ENCODE measurements at places on chromosomes 5 and 9.

- no peak for DNase-seq
These were observed 14.7 kb upstream of the GARNL3 start for GRCh38 chr9:127249877-127250276.

GRCh38 chr9:135884328-135885035 is 22.9 kb downstream of the CAMSAP1 start:
- DNase-seq = no peak

DNA sequence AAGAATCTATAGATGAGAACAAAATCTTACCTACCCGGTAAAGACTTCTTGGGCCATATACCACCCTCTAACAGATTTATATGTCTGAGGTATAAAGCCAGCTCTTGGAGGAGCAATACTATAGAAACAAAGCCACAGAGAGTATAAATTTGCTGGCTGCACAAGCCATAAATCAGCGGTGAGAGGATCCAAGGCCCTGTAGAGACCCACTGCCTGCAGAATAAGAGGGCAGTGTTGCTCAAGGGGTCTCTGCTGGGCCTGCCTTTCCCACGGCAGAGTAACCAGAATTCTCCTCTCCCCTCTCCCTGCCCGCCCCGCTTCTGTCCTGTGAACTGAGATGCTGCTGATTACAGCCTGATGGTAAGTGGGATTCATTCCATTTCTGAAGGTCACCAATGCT is 89.2 kb downstream of the NDFIP1 start:
- no peak for DNase-seq

DNA sequence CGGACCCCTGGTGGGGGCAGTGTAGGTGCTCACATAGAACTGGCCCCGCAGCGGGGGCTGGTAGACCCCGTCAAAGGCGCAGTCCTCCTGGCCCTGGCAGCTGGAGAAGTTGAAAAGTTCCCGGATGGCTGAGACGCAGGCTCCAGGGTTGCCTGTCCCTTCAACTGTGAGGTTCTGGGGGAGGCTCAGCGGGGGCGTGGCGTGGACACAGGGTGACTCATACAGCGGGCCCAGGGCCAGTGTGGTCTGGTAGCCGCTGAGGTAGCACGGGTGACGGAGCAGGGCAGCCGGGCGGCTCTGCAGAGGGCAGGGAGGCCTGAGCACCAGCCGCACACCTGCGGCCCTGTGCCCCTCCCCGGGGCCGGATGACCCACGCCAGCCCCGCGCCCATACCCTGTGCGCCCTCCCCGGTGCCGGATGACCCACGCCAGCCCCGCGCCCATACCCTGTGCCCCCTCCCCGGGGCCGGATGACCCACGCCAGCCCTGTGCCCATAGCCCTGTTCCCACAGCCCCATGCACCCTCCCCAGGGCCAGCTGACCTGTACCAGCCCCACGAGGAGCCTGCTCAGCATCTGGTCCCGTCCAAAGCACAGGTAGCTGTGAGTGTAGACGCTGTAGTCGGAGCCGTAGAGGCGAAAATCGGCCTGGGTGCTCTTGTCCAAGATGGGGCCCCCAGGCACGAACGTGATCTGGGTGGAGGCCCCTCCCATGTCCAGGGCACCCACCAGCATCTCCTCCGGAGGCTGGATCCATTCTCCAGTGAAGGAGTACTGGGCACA is 5.0 kb downstream of the ENTPD8 start:
- no peak for DNase-seq

DNA sequence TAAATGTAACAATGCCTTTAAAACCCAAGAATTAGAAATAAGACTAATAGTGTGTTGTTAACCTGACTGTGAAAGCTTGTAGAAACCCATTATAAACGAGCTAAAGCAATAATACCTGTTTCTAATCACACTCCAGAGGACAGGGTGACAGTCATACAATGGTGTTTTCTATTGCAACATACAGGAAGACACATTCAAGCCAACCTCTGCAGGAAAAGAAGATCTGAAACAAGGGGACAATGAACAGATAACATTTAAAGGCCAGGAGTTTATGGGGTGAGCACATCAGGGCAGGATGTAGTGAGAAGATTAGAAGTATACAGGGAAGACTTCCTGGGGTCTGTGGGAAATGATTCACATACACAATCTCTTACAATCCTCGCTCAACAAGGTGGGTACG is 13.8 kb downstream of the BARHL1 start:
- DNase-seq = no peak

DNA sequence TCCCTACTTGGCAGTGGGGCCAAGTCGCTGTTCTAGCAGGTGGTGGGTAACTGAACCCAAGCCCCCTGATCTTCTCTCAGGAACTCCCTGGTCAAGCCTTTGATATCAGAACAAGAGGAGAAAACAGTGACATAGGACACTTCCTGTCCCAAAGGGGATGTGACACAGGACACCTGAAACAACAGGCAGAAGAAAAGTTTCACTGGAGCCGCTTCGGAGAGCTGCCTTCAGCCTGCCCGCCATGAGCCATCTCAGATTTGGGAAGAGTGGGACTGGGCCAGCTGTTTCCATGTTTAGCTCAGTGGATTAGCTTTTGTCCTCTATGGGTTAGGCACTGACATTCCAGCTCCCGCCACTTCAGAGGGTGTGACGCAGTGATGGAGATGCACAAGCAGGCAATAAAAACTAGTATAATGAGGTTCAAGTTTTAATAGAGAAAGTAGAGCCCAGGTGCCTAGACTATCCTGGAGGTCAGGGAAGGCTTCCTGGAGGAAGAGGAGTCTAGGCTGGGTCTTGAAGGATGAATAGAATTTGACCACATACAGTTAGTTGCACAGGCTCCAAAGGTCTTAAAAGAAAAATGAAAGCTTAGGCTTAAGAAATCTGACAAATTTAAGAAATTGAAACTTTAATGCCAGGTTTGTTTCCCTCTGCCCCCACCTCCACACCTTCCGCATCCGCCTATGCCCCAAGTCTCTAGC is 104.1 kb upstream of the SPRY4 start:
- no peak for DNase-seq

DNA sequence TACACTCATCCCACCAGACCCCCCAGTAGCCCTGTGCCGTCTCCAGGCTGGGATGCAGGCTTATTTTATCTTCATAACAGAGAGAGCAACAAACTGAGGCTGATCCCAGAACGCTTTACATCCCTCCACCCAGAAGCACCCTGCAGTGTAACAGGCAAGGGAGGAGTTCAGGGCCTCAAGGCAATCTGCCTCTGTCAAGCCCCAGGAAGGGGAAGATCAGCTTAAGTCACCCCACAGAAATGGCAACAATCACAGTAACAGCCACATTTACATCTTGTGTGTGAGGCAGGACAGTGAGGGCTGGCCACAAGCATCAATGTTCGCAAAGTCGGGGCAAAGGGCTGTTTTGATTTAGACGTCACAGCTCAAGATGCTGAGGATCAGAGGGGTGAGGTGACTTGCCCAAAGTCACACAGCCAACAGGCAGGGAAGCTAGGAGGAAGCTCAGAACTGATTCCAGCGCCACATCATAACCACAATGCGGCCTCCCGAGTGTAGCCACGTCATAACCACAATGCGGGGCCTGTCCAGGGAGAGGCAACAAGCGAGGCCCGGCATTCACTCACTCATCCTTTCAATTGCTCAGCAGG is 14.4 kb downstream of the STK10 start:
- DNase-seq = no peak

DNA sequence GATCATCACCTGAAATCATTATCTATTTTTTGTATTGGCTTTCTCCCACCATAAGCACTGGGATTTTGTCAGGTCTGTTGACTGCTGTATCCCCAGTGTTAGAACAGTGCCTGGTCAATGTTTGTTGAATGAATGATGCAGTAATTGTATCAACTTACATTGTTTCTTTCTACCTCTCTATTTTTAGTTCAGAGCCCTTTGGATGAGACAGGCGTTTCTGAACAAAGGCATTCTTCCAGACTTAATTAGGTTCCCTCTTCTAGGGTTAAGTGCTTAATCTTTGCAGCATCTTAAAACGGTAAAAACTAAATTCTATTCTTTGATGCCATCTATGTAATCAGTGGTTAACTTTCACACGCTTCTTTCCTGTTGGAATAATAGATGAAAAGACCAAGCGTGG is 26.3 kb downstream of the SLC44A1 start:
- no peak for DNase-seq

GRCh38 chr5:165622864-165623536 is 2117.6 kb downstream of the MAT2B start:
- no peak for DNase-seq

DNA sequence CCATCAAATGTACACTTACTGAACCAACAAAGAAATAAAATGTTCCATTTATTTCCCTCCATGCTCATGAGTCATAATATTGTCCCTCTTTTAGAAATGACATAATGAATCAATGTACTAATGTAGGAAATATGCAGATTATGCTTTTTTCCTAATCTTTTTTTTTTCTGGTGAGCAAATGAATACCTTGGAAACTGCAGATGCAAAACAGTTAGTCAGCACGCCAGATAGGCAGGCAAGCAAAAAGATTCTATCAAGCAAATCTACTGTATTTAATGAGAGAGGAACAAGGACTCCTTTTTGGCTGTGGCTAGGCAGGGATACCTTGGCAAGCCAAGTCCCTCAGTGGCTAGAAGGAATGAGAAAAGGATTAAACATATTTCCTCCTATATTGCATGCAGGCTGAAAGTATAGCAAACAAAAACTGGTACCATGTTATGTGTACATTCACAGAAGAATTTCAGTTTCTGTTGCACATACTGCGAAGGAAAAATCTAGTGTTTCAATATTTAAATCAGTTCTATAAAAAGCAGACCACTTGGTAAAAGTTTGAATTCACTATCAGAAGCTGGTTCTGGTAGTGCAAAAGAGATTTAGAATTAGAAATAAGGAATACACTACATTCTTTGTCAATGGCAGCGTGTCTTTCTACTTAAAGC is 605.4 kb downstream of the TLE1 start:
- no peak for DNase-seq

GRCh38 chr5:146441896-146442295 is 5.2 kb upstream of the TCERG1 start:
- no peak for DNase-seq

DNA sequence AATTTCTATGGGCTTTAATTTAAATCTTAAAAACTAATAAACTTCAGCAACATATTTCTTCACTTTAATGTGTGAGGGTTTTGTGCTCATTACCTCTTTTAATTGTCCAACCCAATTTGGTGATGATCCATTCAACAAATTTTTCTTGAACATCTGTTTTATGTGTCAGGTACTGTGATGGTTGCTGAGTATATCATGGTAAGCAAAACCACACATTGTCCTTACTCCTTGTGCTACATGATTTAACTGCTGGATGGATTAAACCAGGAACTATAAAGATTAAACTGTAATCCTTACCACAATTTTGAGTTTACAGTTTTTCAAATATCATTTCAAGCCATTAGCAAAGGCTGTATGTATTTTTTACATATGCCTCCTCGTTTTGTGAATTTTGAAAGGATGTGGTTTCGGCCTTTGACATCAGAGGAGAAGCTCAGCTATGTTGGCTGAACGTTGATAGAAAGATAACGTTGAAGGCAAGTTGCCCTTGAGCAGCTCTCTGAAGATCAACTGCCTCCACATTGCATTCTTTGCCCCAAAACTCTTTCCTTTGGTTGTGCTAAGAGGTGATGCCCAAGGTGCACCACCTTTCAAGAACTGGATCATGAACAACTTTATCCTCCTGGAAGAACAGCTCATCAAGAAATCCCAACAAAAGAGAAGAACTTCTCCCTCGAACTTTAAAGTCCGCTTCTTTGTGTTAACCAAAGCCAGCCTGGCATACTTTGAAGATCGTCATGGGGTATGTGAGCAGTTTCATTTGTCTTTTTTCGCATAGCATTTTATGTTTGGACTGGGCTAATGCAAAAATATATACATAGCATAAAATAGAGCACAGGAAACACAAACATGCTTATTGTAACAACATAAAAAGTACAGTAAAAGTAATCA is at the start of gene ITK:
Gene ITK (plus strand): TSS at position 467 of the 891 bp plus-strand sequence. CDS start 138 bp downstream, at position 605.
- no peak for DNase-seq

DNA sequence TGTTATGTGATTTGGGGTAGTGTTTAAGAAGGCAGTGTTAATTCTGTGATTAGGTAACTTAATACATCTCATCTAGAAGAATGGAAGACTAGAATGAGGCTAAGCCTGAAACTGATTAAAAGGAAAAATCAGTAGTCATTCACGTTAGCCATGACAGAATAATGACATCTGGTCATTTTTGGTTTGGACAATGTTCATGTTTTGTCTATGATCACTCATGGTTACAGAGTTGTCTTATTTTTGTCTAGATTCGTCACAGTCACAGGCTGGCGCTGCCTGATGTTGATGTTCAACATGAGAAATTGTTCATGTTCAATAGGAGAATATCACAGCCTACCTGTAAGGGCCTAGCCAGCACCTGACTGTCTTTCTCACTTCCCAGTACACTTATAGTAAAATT is 9.5 kb upstream of the DOCK2 start:
- DNase-seq = no peak

DNA sequence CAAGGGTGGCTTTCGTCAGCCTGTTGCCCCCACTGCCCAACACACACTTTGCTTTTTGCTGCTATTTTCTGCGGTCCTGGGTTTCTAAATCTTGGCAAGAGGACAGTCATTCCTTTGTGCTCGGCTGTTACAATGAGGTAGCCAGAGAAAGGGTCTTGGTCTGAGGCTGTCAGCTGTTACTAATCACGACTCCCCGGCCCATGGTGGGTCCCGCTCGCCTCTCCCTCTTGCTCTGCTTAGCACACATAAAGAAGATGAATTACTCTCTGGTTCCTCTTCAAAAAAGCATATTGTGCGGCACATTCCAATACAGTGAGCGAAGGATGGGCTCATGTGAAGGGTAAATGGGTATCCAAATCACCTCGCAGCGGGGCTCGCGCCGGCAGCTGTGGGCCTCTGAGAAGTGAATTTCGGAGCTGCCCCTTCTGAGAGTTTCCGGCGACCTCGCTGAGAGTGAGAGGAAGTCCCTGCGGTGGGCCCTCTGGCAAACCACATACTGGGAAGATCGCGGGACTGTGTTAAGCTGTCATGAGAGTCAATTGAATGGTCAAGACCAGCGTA is 56.0 kb downstream of the SLC1A3 start:
- no peak for DNase-seq

- no peak for DNase-seq
These were observed 147.0 kb downstream of the CAVIN4 start for GRCh38 chr9:100724886-100725285.

GRCh38 chr9:76162751-76163500 is 231.3 kb downstream of the RFK start:
- no peak for DNase-seq

GRCh38 chr5:161641444-161641843 is 44.1 kb upstream of the GABRA6 start:
- DNase-seq = no peak

- no peak for DNase-seq
These were observed 33.1 kb upstream of the SETD9 start for GRCh38 chr5:56876327-56876726.
